Stimulated activated CD8-positive, alpha-beta memory T cell treated with anti-CD3 and anti-CD28 coated beads, Interleukin-4, amount 100 ng/mL, for 4 hours (primary cell): ENCODE measurements at places on chromosomes 12 and 14.

DNA sequence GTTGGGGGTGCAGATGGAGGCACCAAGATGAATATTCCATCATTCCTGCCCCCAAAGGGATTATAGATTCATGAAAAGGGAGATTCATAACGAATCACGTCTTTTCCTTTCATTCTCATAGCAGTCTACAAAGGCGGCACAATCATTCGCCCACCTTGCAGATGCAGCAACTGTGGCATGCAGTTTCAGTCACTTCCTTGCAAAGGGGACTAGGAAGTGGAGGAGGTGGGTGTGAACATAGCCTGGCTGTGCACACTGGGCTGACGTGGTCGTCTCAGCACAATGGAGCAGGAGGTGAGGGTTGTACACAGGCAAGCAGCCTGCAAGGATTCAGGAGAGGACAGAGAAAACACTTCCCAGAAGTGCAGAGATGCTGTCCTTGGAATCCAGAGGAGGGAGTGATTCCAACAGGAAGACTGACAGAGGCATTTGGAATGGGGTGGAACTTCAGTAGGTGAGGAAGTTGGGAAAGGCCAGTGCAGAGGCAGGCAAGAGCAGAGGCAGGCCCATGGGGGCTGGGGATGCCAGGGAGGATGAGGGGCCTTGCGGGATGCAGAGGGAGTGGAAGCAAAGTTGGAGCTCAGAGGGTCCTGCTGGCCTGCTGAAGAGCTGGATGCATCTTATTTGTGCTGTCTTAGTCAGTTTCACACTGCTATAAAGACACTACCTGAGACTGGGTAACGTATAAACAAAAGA, 21.9 kb upstream of the PPP2R5C start:
- DNase-seq = no peak

DNA sequence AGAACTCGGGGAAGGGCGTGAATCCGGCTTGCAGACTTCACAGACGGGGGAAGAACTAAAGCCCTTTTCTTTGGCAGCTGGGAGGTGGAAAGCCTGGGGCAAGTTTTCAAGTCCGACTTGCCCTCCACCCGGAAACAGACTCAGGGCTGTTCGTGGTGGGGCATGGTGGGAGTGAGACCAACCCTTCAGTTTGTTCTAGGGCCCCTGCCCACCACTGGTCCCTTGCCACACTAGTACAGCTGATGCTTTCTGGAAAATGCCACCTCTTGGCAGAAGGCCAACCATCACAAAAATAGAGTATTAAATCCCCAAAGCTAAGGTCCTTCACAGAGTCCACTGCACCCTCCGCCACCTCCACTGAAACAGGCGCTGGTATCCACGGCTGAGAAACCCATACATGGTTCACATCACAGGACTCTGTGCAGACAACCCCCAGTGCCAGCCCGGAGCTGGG, 50.4 kb upstream of the DDX11 start:
- DNase-seq = no peak

DNA sequence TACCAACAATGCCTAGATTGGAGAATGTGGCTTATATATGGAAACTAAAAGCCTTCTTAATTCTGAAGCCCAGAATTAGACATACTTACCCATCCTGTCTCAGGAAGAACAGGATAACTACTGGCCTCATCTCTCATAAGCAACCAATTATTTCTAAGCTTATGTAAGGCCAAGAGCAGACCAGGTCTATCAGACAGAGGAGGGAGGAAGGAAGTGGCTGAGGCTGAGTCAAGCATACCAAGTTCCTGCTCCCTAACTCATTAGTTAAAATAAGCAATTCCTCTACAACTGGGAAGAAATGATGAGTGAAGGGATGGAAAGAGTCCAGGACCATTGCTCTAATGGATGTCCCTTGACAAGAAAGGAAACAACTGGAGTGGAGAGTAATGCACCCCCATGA, 27.0 kb upstream of the INSM2 start:
- DNase-seq = no peak

GRCh38 chr14:63745858-63746425, 18.1 kb upstream of the SGPP1 start:
- no peak for DNase-seq

DNA sequence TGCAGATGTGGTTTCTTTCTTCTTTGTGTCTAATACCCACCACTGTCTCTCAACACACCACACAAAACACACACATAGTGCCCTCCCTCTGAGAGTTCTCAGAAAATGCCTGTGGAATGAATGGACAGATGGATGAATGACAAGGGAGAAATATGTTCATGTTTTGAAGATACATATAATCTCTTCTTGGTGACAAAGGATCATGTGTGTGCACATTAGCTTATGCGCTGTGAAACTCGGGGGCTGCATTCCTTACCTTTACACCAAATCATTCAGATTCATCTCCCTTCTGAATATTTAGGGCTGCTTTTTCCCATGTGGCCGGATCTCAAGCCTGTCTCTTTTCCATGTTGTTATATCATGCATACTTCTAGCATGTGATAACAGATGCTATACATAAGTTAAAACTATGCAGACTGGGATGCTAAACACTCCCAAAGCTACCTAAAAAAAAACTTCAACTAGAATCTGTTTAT, 111.4 kb downstream of the EPS8 start:
- no peak for DNase-seq

- DNase-seq = no peak
Measured at GRCh38 chr12:120628919-120629318, 11.5 kb upstream of the CABP1 start.

DNA sequence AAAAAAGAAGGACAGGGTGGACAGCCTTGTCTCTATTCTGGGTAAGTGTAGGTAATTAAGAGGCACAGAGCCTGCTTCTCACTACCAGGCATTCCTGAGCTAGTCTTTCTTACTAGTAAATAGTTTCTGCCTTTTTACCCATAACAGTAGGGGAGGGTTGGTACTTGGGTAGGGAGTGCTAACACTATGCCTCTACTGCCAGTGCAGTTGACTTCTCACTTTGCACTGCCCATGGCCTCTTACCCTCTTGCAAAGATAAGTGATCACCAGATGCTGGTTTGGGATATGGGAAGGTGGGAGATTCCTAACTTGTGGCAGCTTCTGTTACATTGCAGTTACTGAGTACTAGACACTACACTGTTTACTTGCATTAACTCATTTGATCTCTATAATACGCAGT, 11.6 kb downstream of the AHSA1 start:
- no peak for DNase-seq

DNA sequence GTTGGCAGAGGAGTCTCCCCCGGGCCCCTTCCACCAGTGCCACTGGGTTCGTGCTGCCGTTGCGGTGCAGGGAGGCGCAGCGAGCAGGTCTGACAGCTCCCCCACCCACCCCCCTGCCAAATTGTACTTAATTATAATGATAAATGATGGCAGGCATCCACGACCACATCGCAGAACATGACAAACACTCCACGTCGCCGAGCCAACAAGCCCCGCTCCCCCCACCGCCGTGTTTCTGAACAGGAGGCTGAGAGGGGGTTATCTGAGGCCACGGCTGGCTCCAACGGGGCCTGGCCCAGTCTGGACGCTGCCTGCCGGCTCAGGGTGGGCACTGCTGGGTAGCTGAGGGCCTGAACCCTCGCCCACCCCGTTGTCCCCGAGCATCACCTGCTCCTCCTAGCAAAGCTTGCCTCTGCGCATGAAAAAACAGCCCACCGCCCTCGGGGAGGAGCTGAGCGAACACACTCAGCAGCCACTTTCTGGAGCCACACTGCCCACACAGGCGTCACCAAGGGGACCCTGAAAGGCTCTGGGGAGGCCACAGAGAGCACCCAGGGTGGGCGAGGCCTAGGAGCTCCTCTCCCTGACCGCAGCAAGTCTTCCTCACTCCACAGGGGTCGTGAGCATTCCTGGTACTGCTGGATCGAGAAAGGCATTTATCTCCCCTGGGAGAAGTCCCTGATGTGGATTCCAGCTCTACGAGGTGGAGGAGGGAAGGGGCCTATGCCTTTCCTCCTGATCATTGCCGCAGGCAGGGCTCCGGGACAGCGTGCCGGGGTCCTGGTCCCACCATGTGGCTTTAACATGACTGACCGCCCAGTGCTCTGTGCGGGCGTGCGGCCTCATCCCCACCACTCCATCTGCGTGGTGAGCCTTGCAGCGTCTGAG, 35.4 kb upstream of the DIO3 start:
- DNase-seq = no peak

- no peak for DNase-seq
Measured at GRCh38 chr14:103085106-103086091, 1.4 kb downstream of the LBHD2 start.

DNA sequence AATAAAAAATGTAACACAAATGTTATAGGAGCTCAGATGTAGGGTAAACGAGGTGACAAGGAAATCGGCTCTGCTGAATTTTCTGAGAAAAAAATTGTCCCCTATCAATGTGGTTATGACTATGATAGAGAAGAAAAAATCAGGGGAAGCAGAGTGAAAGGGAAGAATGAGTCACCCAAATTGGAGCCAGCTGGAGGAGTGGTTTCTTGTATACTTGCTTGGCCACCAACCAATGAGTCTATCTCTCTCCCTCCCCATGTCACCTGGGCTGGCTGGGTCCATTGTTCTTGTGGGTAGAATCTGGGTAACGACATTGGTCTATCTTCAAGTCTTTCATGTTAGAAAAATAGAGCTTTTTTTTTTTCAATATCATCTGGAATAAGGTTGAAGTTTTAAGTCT, 196.6 kb upstream of the FLRT2 start:
- no peak for DNase-seq

DNA sequence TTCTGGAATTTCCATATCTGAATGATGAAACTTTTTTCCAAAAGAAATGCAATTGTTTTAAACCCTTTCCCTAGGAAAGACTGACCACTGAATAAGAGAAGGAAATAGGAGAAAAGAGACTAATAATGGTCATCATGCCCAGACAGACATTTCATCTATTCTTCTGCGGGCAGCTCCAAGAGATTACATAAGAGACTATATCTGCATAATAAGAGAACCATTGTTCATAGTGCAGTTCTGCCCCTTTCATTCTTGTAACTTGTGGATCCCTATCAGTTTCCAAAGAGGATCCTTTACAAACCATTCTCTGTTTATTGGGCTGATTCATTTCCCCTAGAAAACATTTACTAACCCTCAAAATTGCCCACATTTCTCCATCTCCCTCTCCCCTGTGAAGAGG, 197.8 kb downstream of the FSCB start:
- no peak for DNase-seq

GRCh38 chr12:112169966-112170365, 44.6 kb downstream of the TRAFD1 start:
- no peak for DNase-seq

- DNase-seq = no peak
Measured at GRCh38 chr14:60490270-60490669, 4.4 kb upstream of the C14orf39 start.

DNA sequence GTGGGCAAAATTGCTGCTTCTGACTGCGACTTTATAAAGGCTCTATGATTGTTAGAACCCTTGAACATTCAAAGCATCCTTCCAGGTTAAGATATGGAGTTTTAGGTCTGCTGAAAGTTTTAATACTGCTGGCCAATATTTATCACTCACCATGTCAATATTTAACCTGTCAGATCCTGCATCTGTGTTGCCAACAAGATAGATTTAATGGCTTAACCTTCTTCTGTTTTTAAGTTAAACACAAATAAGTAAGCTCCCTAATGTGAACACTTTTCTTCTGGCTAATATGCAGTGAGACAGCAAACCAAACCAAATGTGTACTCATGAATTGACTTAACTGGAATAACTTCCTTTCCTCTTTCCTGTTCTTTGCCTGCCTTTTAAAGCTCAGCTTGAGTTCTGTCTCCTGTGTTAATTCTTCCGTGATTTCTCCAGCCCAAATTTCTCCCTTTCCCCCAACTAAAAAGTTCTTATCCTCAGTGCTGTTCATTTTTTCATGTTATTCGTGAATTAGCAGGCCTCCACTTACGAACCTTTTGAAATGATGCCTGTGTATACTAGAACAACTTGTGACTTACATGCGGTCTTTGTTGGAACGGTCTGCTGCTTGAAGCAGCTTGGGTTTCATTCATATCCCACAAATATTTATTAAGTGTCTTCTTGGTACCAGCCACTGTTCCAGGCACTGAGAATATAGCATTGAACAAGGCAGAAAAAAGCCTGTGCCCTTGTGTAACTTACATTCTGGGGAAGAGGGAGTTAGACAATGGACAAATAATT, 9.1 kb downstream of the FBXW8 start:
- no peak for DNase-seq

- no peak for DNase-seq
Measured at GRCh38 chr12:124385219-124385969, 90.5 kb downstream of the RFLNA start.

- no peak for DNase-seq
Measured at GRCh38 chr14:83294941-83295340, 1761.3 kb upstream of the SEL1L start.

- no peak for DNase-seq
Measured at GRCh38 chr12:106431839-106432411, 74.4 kb downstream of the POLR3B start.

DNA sequence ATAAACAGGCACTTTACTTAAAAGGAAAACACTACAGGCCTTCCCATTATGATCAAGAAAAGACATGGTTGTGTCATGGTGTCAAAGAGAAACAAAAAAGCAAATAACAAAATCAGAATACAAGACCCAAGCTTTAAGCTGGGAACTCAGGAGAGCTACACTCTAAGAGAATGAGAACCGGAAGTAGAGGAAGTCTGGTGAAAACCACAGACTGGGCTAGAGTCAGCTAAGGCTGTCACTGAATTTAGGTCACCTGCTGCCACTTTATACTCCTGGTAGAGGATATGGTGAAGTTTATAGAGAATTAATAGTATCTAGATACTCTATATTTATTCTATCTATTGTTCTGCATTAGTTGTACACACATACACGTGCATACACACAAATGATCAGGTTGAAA, 971.7 kb downstream of the FLRT2 start:
- DNase-seq = no peak

GRCh38 chr12:34388636-34389377, 366.5 kb downstream of the ALG10 start:
- DNase-seq = no peak

GRCh38 chr12:93348575-93349435, 28.9 kb upstream of the NUDT4 start:
- DNase-seq = no peak

DNA sequence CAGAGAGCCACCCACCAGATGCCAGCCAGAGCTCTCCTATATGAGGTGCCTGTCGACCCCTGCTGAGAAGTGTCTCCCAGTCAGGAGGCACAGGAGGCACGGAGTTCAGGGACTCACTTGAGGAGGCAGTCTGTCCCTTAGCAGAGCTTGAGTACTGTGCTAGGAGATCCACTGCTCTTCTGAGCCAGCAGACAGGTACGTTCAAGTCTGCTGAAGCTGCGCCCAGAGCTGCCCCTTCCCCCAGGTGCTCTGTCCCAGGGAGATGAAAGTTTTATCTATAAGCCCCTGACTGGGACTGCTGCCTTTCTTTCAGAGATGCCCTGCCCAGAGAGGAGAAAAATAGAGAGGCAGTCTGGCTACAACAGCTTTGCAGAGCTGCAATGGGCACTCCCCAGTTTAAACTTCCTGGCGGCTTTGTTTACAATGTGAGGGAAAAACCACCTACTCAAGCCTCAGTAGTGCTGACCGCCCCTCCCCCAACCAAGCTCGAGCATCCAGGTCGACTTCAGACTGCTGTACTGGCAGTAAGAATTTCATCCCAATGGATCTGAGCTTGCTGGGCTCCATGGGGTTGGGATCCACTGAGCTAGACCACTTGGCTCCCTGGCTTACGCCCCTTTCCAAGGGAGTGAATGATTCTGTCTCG, 146.7 kb upstream of the USP15 start:
- no peak for DNase-seq
